ENCODE measurements at places on chromosomes 2 and 18. TPM values are rescaled to one million over a fixed set of nuclear protein-coding genes. Genes with fewer than 3 reads are reported as not detected.

DNA sequence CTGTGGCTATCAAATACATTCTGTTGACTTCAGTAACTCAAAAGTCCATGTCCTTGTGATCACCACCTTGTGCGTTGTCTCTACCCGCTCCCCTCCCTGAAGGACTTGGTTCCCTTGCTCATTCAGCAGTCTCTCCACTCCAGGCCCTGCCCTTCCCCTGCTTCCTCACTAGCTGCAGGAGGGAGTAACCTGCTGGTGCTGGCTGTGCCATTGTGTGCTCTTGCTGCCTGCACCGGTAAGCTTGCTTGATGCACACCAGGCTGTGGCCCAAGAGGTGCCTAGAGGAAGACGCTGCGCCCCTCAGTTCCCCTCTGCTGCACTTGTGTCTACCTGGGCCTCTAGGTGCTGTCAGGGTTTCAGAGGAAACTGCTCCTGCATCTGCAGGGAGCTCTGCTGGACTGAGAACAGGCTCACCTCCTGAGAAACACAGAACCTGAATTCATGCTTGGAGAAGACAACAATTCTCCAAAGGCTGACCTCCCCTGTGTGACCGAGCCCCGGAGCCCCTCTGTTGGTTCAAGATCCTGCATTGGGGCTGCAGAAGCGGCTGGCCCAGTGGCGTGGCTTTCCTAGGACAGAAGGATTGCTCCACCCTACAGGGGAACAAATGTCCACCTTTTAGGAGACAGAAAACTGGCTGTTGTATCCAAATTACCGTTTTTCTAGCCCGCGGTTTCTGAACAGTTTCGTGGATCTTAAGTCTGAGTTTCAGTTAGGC lies 33.6 kb downstream of the PTPRM start:
- no peak for DNase-seq

GRCh38 chr2:18600255-18600613 lies 10.9 kb upstream of the NT5C1B start:
- DNase-seq = no peak

DNA sequence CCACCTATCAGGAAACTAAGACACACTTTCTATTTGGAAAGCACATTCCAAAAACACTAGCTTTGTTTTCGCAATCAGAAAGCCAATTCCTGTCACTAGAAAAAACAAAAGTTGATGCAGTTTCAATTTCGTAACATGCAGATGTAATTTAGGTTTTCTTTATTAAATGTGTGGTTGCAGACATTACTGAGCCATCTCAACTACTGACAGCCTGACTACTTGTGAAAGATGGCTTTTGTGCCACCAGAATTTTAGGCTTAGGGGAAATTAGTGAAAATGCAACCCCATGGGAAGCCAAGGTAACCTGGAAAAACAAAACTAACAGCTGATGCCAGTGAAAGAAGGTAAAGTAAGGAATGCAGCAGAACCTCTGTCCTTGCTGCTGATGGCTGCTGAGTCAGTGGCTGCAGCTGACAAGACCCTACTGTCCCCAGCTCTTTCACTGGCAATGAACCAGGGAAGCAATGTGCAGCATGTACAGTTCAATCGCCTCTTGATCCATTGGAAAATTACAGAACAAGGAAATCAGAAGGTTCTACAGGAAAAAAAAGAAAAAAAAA lies 34.9 kb downstream of the FEZ2 start:
- no peak for DNase-seq

- no peak for DNase-seq
Observed at GRCh38 chr2:79275197-79275596, 115.6 kb upstream of the REG3A start.

DNA sequence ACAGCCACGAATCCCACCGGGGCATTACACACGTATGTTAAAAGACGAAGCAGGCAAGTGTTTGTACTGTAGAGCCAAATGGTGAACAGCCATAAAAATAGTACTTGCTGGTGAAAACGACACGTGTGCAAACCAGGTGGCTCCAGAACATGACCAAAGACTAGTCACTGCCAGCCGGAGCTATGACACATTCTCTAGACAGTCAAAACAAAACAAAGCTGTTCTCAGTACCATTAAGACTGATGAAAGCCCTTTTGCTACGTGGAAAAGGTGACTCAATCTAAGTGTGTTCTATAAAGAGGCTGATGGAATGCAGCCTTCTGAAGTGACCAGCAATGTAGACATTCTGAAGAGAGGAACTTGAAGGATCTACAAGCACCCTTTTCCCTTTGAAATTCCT lies 367.7 kb upstream of the NETO1 start:
- no peak for DNase-seq

DNA sequence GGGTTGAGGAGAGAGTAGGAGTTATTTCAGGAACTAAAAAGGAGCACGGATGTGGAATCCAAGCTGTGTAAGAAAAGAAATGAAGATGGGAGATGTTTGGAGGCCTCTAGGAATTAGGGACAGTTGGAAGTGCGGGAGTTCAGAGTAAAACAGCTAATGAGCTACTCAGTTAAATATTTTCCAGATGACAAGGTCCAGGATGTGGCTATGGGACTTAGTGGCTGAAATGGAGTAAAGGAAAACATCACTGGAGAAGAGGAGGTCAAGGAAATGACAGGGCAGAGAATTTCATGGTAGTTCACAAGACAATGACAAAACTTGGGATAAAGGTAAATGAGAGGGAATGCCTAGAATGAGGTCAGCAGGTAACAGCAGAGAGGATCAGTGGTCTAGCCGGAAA lies 13.0 kb downstream of the GPR155 start:
- no peak for DNase-seq

DNA sequence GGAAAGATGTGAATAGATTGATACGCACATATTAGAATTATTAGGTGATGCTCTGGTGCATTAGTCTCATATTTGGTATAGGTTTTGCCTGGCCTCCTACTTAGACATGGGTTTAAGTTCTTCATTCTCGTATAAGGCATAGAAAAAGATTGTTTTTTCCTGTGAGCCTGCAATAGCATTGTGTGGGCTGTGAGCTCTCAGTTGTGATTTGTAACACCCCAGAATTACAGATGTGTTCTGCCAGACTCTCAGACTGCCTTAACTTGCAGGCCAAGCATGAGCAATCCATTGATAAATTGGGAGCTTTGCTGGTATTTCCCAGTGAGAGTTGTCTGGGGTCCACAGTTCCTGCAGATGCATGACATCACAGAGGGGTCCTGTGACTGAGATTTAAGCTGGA lies 95.7 kb downstream of the MAPRE2 start:
- no peak for DNase-seq

DNA sequence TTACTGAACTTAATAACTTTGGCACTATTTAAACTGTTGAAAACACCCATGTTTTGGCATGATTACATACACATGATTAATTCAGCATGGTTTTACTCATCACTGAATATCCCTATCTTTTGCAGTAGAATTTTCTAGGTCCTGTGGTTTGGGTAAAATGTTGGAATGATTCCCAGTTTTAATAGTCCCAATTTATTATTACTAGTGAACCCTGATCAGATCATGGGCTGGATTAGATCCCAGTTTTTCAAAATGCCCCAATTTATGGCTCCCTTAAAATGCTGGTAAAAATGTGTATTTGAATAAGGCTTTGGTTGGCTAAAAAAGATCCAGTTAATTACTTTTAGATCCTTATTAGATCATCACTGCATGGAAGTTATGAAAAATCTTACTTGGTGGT lies 273.6 kb upstream of the NRP2 start:
- no peak for DNase-seq

GRCh38 chr2:171846894-171847293 lies 47.1 kb downstream of the SLC25A12 start:
- no peak for DNase-seq

DNA sequence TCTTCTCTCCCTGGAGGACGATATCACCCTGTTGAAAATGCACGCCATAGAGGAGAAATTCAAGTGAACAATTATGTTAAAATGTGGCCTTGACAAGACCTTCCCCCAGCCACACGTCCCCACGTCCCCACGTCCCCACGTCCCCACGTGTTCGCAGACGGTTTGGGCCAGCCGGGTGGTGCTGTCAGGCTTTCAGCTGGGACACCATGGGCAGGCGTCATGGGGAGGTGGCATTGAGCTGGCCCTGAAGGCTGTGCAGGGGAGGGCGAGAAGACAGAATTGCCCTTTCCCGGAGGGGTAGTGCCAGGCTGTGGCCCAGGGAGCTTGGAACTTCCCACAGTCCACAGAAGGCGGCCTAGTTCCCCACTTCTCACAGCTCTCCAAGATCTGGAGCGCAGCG lies 240.7 kb upstream of the RAB6C start:
- no peak for DNase-seq

- DNase-seq = no peak
Observed at GRCh38 chr2:44731505-44731904, 210.0 kb upstream of the SIX3 start.

GRCh38 chr18:27483276-27483675 lies 298.2 kb upstream of the CHST9 start:
- DNase-seq = no peak

GRCh38 chr2:226984750-226985582 lies 149.1 kb downstream of the RHBDD1 start:
- no peak for DNase-seq

The STPG4 gene
- total RNA-seq = not detected

The PIKFYVE gene
- total RNA-seq = 16.9 TPM

The BCL2L11 gene
- 6.3 TPM for total RNA-seq

The RNF103 gene
- 82.7 TPM for total RNA-seq

The C2orf78 gene
- not detected for total RNA-seq

The CFAP221 gene
- 1.7 TPM for total RNA-seq

The SLC4A3 gene
- 376 TPM for total RNA-seq

The LIMS2 gene
- total RNA-seq = 237 TPM

The TACR1 gene
- total RNA-seq = 0.13 TPM

The C2orf66 gene
- total RNA-seq = not detected

The MROH2A gene
- total RNA-seq = not detected

The ALPP gene
- total RNA-seq = not detected
